ENCODE measurements at places on chromosomes 2 and 18. TPM values are rescaled to one million over a fixed set of nuclear protein-coding genes. Genes with fewer than 3 reads are reported as not detected.

The ANKRD44 gene
- 4.6 TPM for total RNA-seq

The LAMA3 gene
- 1.3 TPM for total RNA-seq

The UNC80 gene
- total RNA-seq: not detected

The OXER1 gene
- not detected for total RNA-seq

The PPP1R1C gene
- total RNA-seq: 0.32 TPM

The HOXD4 gene
- total RNA-seq: 0.58 TPM

The CLK1 gene
- 28.6 TPM for total RNA-seq

The STARD6 gene
- total RNA-seq: not detected

The ADD2 gene
- total RNA-seq: not detected

The CRYGD gene
- total RNA-seq: not detected

The CDH7 gene
- not detected for total RNA-seq

The MAPK4 gene
- total RNA-seq: not detected

The TTLL4 gene
- 19.6 TPM for total RNA-seq

The TXNDC2 gene
- not detected for total RNA-seq

The SERPINB3 gene
- not detected for total RNA-seq

The SLC9A4 gene
- total RNA-seq: not detected

DNA sequence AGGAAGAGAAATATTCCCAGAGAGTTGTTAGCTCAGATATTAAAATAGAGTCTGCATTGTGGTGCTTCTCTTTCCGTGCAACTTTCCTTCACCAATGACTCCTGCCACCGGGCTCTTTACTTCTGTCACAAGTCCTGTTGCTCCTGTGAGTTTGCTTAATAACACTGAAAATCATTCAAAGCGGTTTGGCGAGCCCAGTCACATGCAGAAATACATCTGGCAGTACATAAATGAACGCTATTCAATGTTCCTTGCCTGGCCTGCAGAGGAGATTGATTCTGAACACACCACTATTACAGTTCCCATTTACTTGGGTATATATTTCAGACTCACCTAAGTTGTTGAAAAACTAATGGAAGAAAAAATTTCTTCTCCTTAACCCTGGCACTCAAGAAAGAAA, 276.6 kb downstream of the ZNF521 start:
- DNase-seq: no peak

- no peak for DNase-seq
Observed at GRCh38 chr18:37175727-37176620, 347.0 kb downstream of the KIAA1328 start.

DNA sequence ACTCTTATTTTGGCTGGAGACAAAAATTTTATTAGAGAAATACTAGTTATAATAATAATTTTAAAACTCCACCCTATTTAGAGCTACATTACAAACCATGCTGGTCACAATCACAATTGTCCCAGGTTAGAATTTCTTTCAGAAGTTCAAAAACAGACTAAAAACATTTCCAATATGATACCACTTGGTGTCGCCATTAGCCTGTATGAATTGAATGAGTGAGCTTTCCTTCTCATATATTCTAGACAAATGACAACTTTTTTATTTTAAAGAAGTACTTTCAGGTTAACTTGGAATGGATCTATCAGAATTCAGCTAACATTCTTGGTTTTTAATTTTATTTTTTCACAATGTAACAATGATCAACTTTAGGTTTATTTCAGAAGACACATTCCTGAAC, 48.0 kb downstream of the SERPINB8 start:
- DNase-seq: peak; percentile 17

- DNase-seq: no peak
Observed at GRCh38 chr2:160632084-160632975, 138.7 kb upstream of the RBMS1 start.

GRCh38 chr2:61759718-61760117, 94.1 kb downstream of the FAM161A start:
- DNase-seq: peak; percentile 60

DNA sequence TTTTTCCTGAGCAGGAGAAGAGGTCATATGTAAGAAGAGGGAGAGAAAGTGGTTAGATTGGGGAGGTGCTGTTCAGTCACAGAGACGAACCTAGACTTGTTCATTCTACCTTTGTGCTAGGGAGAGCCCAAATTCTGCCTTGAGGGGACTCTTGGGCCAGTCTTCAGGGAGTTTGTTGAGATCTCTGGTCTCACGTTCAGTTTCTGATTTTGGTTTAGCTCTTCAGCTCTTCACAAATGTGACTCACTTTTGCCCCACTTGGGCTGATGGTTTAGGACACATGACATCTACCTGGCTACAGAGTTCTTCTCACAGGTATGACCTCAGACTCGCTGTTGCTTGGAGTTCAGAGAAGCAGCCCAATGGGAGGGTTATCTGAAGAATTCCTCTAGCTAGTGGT, 49.2 kb upstream of the DARS1 start:
- no peak for DNase-seq

GRCh38 chr18:11511434-11512095, 97.8 kb upstream of the SLC35G4 start:
- no peak for DNase-seq

- no peak for DNase-seq
Observed at GRCh38 chr2:62554440-62554839, 48.4 kb upstream of the TMEM17 start.

GRCh38 chr2:8987410-8987809, 16.1 kb downstream of the MBOAT2 start:
- no peak for DNase-seq

DNA sequence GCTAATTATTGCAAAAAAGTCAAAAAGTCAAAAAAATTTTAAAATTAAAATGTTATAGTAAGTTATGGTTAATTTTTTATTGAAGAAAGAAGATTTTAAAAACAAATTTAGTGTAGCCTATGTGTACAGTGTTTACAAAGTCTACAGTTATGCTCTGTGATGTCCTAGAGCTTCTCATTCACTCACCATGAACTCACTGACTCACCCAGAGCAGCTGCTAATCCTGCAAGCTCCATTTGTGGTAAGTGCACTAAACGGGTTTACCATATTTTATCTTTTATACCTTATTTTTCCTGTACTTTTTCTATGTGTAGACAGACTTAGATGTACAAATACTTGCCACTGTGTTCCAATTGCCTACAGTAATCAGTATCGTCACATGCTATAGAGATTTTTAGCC, 788.2 kb downstream of the DSC3 start:
- no peak for DNase-seq

GRCh38 chr2:132424526-132425121, 8.0 kb downstream of the GPR39 start:
- peak; percentile 41 for DNase-seq

DNA sequence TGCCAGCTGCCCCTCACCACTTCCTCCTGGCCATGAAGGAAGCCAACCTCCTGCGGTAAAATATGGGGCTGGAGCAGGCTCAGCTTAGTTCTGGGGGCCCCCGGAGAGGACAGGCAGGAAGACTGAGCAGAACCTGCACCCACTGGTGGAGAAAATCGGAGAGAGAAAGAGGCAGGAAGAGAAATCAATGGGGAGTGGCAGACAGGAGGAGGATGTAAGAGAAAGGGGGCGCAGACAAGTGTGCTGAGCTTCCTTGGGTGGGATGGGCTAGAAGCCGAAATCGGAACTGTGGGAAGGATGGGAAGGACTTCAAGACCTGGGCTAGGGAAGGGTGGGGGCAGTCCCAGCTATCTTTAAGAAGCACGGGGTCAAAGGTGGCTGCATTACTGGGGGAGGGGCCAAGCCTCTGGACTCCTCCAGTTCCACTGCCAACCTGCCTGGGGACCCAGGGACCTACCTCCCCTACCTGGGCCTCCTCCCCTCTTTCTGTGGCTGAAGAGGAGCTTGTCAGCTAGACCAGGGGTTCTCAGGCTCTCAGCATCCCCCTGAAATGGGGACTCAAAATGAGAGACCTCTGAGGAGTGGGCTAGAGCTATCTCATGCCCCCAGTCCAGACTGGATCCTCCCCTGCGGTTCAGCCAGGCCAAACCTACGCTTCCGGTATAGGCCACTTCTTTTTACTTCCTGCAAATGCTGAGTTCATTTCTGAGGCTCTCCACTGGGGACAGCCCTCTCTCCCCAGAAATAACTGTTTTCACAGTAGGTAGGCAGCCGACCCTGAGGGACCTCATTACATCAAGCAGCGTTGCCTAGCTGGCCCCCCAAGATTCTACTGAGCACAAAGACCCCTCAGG, 33.6 kb upstream of the B3GNT7 start:
- DNase-seq: no peak

- peak; percentile 29 for DNase-seq
Observed at GRCh38 chr2:69253112-69253511, 133.9 kb downstream of the GFPT1 start.

GRCh38 chr18:31407649-31408048, 31.1 kb downstream of the DSG4 start:
- no peak for DNase-seq

DNA sequence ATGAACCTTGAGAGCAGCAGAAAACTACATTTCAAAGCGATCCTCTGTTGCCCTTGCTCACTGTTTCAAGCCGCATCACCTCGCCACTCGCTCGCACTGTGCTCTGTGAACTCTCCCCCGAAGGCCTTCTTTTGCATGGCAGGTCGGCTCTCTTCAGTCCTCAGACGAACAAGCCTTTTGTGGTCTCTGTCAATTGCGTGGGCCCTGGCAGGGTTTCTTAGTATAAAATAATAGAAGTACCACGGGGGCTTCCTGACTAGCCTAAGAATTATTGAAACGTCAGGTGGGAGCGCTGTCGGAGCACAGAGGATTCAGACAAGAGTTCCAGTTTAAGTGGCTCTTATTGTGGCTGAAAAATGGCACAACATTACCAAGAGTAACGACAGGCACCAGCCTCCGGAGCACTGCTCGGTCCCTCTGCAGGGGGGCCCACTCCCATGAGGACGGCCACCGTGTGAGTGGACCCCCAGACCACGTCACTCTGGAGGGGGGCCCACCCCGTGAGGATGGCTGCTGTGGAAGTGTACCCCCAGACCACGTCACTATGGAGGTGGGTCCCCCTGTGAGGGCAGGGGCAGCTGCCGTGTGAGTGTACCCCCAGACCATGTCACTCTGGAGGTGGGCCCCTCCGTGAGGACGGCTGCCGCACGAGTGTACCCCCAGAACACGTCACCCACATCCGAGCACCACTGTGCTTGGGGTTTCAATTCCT, 237.7 kb downstream of the HDAC4 start:
- DNase-seq: no peak

DNA sequence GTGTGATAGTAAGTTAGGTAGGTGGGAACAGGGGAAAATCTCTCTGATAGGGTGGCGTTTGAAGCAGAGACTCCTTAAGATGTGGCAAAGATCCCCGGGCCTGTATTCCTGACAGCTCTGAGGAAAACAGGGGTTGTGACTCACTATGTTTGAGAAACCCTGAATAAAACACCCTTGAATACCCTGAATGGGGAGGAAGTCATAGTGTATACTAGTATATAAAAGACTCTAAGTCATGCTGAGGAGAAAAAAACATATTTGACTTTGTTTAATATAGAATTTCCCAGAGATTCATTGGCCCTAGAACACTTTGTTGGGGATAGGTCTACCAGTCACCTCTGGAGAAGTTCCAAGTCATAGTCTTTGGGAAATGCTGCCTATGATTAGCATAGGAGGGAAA, 590.9 kb downstream of the IRS1 start:
- DNase-seq: no peak

- no peak for DNase-seq
Observed at GRCh38 chr18:49030138-49030537, 79.4 kb upstream of the SMAD7 start.

GRCh38 chr2:20661421-20662307, 5.3 kb upstream of the GDF7 start:
- DNase-seq: peak; percentile 70

DNA sequence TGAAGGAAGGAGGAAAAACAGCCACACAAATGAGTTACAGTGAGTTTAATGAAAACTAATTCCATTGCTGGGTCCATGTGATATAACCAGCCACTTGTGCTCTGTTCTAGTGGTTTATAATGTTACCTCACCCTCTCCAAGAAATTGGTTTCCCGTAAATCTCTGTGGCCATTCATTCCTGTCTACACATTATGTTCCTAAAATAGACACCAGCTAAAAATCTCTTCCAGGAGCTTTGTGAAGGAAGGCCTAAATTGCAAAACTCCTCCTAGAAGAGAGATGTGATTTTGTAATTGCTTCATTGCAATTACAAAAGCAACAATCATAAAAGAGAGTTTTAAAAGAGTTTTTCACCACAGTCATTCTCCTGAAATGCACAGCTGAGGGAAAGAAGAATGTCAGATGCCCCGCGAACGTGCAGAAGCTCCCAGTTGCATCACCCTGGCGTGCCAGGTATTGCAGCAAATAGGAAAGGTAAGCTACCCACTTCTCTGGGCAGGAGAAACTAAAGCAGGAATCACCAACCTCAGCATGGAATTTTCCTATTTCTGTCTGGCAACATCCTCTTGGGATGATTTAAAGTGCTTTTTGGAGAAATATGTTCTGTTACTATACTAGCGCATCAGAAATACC, 1.7 kb downstream of the SCN1A start:
- no peak for DNase-seq

DNA sequence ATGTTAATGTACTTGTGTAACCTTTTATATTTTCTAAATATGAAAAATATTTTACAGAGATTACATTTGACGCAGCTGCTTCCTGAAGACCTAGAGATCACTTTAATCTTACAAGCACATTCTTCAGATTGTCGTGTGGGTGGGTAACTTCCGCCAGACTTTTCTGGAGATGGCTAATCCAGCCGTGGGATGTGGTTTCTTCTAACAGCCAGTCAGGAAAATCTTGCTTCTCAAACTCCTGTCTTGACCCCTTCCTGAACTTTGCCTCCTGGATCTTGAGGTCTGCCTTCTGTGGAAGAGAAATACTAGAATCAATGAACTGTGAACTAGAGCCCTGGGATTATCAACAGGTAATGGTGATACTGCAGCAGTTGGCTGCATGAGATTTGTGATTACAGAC, 401.6 kb upstream of the TNP1 start:
- DNase-seq: no peak

DNA sequence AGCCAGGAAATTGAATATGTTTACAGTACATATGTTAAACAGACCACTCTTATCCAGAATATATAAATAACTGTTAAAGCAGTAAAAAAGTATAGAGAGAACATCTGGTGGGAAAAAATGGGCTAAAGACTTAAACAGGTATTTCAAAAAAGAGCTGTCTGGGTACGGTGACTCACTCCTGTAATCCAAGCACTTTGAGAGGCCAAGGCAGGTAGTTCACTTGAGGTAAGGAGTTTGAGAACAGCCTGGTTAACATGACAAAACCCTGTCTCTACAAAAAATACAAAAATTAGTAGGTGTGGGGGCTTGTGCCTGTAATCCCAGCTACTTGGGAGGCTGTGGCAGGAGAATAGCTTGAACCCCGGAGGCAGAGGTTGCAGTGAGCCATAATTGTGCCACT, 171.4 kb upstream of the FSIP2 start:
- DNase-seq: no peak

- DNase-seq: no peak
Observed at GRCh38 chr2:57862727-57863126, 183.9 kb upstream of the VRK2 start.

GRCh38 chr2:212494418-212495020, 44.1 kb downstream of the ERBB4 start:
- no peak for DNase-seq

GRCh38 chr2:42937171-42937875, 144.9 kb upstream of the HAAO start:
- no peak for DNase-seq
